ENCODE measurements at places on chromosomes 5 and 9.
A peak's percentile ranks its signal among the peaks of the same experiment; 100 is the strongest.

DNA sequence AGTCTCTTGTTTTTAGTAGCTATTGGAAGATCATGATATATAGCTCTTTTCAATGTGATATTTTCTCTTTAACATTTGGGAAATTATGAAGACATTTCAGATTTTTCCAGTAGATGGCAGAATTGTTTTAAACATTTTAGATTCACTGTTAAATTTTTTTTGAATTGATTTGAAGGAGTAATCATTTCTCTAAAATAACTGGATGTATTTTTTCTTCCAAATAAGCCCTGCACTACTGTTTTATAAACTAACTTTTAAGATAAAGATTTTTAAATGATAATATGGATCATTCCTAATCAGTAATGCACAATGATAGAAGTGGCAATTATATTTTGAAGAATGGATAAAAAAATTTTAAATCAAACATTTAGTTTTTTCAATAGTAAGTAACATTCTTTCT, 14.2 kb downstream of the NDUFAF2 start:
- peak; percentile 22 for DNase-seq

GRCh38 chr5:155150012-155150411, 136.5 kb downstream of the KIF4B start:
- DNase-seq: no peak

GRCh38 chr9:133225171-133226011, 16.3 kb upstream of the OBP2B start:
- no peak for DNase-seq

GRCh38 chr5:132267931-132268768, 10.7 kb downstream of the PDLIM4 start:
- DNase-seq: no peak

- DNase-seq: no peak
These were observed 140.2 kb downstream of the ALDH1A1 start for GRCh38 chr9:72812559-72813111.

DNA sequence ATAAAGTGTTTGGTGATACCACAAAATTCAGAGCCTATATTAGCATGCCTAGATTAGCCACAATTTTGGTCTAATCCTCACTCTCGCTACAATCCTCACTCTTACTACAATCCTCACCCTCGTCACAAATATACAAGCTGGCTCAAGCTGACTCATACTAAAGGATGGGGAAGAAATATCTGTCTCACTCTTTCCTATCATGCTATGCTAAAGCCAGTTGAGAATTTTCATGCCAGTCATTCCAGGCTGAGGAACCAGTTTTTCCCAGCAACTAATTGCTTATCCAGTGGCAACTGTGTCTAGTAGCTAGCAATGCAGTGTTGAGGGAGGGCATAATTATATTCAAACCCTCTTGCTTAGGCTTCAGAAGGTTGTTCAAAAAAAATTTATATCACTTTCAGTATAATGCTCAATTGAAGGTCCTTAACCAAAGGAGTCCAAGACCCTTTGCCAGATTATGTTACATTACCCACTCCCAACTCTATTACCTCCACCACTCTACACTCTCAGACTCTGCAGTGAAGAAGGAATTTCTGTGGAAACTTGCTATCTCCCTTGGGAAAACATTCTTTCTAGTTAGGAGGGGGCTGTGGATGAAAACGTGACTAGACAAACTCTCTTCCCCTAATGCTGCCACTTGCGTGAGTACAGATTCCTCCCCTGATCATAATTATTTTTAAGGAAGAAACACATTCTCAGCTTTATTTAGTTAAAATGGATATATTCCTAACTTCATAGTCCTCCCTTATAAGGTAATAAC, 810.3 kb upstream of the ACO1 start:
- peak; percentile 88 for DNase-seq

Data from epithelial cell of esophagus (primary cell).